ENCODE measurements at places on chromosomes 1 and 21.

GRCh38 chr1:115753830-115754229 lies 14.7 kb downstream of the CASQ2 start:
- no peak for DNase-seq

- no peak for DNase-seq
Measured at GRCh38 chr1:54199151-54199764, 572 bp downstream of the CYB5RL start.

DNA sequence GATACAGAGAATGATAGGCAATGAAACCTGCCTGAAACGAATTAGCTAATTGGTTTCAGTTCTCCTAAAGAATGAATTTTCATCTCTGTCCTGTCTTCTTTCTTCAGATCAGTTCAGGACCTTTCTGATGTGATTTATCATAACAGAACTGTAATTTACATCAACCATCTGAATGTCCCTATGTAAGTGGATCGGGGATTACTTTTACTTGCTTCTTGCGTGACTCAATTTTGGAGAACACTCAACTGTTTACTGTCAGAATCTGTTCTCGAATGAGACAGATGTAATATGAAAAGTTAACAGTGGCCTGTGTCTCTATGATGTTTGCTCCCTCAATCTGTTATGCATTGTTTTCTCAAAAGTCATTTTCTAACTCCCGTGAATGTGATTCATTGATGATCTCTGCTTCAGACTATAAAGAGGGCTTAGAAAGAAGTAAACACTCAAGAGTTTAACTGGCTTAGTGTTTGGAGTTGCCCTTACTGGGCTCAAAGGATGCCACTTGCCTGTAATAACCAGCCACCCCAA lies 111.0 kb downstream of the GABPA start:
- no peak for DNase-seq

- no peak for DNase-seq
Measured at GRCh38 chr1:10046356-10047085, 13.8 kb downstream of the UBE4B start.

DNA sequence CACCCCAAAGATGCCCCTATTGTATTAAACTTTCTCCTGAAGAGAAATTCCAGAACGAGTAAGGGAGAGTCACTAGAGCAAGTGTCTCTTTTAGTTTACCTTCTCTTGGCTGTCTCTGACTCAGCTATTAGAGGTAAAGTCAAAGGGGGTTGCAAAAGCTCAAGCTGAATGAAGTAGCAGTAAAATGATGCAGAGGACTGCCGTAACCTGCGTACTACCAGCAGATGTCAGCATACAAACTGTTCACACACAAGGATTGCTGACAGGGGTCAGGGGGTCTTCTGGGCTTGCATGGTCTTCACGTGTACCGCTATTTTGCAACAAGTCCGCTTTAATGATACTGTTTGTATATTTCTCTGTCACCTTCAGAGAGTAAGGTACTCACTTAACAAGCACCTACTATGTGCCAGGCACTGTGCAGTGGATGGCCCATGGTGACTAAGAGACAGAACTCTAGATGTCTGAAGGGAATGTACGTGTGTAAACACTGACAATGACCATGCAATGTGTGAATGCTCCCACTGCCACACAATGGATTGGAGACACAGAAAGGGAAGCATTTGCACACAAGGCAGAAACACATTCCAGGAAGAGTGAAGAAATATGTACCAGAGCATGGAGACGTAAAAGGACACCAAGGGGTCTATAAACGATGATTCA lies 34.9 kb downstream of the CHML start:
- no peak for DNase-seq

GRCh38 chr1:47334765-47335435 lies 1.3 kb downstream of the CMPK1 start:
- peak; percentile 26 for DNase-seq

GRCh38 chr1:27719286-27720251 lies 6.2 kb upstream of the FAM76A start:
- DNase-seq, result no peak

GRCh38 chr1:55051169-55051568 lies 11.8 kb downstream of the PCSK9 start:
- DNase-seq, result no peak

- peak; percentile 48 for DNase-seq
Measured at GRCh38 chr1:201946224-201946908, at the start of gene LMOD1. Gene LMOD1, minus strand, starts transcription at chr1:201946548. Its CDS starts 208 bp downstream, at chr1:201946340.

DNA sequence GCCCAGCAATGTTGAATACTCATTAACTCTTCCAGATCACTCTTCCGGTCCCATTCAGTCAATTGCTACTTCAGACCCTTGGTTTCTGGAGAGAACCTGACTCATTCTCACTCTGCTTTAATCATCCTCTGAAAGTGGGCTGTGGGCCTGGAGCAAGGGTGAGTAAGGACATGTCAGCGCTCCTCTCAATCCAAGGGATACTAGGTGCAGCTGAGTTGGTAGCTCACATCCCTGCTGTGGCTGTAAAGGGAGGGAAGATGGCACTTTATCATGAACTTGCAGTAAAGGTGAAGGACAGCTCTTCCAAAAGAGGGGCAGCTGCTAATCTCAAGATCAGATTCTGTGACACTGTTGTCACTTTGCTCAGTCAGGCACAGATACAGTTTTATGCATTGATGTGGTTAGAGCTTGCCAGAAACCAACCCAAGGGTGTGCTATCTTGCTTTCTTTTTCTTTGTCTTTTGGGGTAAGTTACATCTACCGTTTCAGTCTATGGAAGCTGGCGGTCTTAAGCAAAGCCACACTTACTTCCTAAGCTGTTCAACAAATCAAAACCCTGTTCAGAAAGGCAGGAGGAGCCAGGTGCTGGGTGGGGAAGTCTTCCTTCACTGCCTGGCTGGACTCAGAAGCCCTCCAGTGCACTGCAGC lies 26.5 kb upstream of the NTPCR start:
- no peak for DNase-seq

DNA sequence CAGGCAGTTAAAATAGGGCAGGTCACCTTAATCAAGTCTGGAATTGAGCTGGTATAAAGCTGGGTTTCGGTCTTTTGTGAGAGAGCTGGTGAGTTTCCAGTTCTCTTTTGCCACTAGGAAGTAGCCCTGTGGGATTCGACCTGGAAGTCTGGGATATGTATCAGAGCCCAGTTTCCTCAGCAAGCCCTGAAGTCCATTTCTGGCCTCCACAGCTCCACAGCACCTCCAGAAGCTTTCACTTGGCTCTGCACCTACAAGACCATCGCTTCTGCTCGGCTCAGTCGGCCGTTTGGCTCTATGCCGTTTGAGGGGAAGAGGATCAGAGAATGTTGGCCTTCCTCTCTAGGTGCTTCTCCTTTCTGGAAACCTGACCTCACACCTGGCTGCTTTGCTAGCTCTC lies 148.0 kb downstream of the GALNT2 start:
- DNase-seq, result peak; percentile 40

GRCh38 chr1:20987831-20988825 lies 188.6 kb downstream of the EIF4G3 start:
- no peak for DNase-seq

DNA sequence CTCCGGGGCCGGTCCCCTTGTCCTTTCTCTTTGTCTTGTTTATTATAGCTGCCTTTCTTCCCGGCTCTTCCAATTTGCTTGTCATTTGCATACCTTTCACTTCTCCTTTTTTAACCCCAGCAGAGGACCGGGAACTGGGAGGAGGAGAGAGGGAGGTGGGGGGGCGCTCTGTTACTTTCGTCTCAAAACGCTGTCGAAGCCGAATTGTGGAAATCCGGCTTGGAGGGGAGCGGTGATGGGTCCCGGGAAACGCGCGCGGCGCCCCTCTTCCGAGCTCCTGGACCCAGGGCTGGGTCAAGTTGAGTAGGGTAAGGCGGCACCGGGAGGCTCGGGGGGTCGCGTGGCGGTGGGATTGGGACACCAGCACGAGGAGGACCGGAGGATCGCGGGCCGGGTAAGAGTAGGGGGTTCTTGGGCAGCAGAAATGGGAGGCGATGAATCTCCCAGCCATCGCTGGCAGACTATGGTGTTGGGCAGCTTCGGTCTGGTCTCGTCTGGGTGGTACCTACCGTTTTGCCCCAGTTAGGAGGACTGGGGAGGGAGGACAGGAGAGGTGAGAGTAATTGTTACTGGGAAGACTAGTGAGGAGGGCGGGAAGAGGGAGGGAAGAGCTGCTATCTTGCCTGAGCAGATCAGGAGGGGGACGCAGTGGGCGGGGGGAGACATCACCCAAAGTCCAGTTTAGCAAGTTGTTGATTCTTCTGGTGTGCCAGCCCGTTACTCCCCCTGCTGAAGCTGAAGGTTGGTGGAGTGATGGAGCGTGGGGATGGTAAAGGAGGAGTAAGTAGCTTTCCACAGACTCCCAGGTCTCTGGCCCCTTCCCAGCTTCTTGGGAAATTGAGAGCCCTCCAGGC lies 1.5 kb downstream of the PROX1 start:
- no peak for DNase-seq

DNA sequence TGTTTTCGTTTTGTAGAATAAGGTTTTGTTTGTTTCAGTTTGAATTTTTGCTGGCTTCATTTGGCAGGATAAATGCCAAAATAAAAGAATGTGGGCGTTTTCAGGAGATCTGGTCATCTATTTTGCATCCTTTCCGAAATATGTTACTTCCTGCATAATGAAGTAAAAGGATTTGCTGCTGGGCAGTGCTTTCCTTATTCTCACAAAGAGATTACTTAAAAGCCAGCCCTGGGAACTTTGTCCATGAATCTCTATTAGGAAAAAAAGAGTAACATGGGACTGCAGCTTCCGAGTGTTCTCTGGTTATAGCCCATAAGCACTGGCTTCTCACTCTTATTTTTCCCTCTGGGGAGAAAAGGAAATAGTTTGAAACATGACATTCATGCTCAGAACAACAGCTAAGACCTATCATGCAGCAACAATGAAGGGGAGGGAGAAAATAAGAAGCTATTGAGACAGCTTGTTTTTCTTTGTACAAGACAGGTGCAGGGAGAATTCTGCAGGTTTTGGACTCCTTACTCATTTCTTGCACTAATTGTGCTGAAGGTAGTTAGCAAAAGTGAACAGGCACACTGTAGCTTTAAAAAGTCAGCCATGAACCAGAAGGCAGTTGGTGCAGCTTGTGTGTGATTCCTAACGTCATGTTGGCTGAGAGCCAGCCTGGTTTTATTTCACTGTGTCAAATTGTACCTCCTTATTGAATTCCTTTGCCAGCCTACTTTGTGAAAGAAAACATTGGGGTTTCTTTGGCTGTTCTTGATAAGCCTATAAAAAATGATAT lies at the start of gene SAMD13:
TSS of gene SAMD13 (plus strand) at position 705 of the 781 bp plus-strand sequence. CDS start 1,527 bp downstream, outside the sequence.
- peak; percentile 65 for DNase-seq

DNA sequence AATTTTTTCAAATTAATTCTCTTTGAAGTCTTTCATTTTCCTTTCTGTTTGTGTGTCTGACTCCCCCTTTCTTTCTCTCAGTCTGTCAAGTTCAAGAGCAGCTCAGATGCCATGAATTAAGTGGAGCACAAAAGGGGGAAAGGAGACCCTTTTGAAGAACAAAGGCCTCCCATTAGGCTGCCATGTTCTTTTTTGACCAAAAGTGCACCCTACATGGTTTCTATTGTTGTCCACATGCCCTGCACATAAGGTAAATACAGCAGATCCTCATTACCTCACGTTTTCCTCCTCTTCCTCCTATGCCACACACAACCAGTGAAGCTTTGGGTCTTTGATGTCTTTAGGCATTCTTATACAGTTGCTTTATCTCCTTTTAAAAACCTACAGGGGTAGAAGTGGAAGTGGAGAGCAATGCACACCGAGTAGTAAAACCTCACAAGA lies 47.7 kb downstream of the POU2F1 start:
- no peak for DNase-seq

DNA sequence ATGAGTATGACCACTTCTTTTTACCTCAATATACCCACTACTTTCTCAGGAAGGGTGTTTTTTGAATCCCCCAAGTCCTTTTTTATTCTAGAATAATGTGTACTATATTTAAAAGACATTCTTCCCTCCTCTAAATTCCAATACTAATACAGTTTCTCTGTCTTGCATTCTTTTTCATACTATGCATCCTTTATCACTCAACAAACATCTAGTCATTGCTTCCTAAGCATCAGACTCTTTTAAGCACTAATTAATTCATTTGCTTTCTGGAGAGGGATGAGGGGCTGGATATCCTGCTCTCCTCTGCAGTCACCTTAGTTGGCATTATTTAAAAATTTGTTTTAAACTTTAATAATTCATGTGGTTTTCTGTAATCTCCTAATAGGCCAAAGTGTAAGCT lies 838.8 kb downstream of the KCNT2 start:
- DNase-seq, result no peak

- no peak for DNase-seq
Measured at GRCh38 chr21:33317145-33317544, 7.6 kb upstream of the IFNAR1 start.

Data from kidney capillary endothelial cell (primary cell).